IMR-90 (cell line): ENCODE measurements at places on chromosomes 13 and 19. TPM values are rescaled to one million over a fixed set of nuclear protein-coding genes. Genes with fewer than 3 reads are reported as not detected.

- no peak for DNase-seq
Observed at GRCh38 chr13:73045031-73045430, 13.8 kb upstream of the KLF5 start.

- DNase-seq = no peak
Observed at GRCh38 chr13:60642552-60642951, 245.5 kb downstream of the TDRD3 start.

- DNase-seq = no peak
Observed at GRCh38 chr13:52751196-52751595, 11.6 kb upstream of the CNMD start.

- DNase-seq = no peak
Observed at GRCh38 chr13:69820180-69820579, 287.4 kb upstream of the ATXN8OS start.

DNA sequence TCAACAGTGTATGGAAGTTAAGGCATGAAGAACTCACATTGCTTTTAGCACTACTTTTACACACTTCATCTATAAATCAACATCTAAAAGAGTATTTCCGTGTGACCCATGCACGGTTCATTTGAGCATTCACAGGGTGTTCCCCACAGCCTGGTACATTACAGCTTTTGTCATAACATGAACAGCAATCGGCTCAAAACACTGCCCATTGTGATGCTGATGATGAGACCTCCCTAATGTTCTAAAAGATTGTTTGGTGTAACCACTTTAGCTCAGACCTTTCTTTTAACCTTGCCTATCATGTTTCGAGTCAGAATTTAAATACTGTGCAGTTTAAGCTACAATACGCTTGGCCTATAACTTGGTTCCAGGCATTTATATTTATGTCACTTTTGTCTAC, 4.1 kb upstream of the KLF5 start:
- DNase-seq = no peak

DNA sequence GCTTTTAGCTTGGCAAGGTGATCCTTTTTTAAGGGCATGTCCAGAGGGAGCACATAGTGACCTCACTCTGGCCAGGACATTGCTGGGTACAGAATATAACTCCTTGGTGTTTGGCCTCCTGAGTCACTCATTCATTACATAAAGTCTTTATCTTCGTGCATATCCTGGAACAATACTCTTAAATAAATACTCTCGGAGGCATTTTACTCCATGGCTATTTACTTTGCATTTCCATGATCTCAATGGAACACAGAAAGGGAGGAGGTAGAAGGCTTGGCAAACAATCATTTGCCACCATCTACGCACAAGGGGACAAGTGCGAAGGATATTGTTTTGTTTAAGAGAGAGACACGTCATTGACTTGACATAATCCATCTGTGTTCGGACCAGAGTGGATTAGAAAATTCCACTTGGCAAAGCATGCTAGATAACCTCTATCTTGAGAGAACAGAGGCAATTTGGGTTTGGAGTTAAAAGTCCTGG, 210.0 kb downstream of the IRS2 start:
- DNase-seq = no peak

GRCh38 chr13:31328549-31329235, 128.9 kb downstream of the B3GLCT start:
- peak; percentile 14 for DNase-seq

DNA sequence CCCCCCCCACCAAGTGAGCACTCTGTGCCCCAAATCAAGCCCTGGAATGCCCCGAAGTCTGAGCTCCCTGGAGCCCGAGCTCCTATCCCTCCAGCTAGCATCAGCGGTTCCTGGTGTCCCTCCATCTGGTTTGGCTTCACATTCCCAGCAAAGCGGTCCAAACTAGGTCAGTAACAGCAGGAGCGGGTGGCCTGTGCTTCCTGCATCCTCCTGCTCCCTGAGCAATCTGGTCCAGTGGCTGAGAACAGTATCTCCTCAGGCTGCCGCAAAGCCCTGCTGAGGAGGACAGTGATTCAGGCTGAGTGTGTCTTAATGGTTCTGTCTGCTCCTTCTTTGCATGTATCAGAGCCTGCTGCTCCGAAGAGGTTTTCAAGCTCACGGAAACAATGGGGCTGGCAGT, 25.9 kb downstream of the RASL11A start:
- DNase-seq = no peak

DNA sequence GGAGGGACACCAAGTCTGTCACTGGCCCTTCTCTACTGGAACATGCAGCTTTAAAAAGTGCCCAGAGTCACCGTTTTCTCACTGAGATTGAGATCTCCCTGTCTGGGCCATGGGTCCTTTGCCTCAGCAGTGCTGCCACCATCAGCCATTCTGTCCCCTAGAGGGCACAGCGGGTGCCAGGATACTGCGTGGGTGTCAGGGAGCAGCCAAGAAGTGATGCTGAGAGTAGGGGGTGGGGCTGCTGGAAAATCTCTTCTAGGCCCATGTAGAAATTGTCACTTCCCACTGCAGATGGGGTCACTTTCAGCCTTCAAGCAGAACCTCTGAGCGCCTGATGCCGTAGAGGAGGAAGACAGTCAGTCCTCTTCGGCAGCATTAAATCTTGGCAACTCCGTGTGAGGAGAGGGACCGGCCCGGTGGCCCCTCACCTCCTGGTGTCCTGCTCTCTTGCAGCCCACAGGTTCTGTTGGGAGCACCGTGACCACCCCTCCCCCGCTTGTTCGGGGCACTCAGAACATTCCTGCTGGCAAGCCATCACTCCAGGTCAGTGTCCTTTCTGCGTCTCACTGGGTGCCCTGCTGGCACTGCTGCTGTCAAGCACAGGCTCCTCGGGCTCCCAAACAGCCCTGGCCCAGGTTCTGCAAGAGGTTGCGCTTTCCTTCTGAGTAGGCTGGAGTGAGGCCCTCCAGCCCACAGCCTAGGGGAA, 21.4 kb downstream of the TSSK6 start:
- DNase-seq = no peak

DNA sequence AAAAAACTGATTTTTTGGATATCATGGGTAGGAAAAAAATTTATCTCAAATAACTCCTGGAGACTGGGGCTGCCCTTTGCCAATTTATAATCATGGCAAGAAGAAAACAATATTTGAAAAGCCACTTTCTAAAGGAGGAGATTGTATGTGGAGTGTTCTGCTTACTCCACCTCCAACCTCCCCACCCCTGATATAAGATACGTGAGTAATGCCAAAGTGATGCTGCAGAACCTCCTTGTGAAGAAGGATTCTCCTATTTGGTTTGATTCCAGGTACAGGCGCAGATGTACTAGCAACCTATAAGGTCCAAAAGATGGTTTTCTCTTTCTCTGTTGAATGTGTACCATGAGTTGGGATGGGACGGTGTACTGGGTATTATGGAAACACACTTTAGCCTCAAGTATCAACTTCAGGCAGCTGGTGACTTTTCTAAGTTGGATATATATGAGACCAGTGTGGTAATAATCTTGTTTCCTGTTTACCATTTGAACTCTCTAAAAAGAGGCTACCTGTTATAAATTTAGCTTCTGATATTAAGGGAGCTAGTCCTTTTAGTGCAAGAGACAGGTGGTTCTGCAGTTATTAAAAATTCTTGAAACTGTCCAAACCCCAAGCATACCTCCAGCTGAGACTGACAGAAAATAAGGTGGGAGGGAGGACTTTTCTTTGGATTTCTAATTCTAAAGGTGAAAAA, 724.0 kb upstream of the MIR17HG start:
- no peak for DNase-seq

DNA sequence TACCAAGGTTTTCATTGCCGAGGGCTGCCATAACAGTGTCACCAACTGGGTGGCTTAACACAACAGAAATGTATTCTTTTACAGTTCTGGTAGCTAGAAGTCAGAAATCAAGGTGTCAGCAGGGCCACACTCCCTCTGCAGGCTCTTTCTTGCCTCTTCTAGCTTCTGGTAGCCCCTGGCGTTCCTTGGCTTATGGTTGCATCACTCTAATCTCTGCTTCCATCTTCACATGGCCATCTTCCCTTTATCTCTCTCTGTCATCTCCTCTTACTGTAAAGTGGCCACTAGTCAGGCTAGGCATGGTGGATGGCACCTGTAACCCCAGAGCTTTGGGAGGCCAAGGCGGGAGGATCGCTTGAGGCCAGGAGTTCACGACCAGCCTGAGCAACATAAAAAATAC, 38.0 kb upstream of the MRI1 start:
- DNase-seq = no peak

DNA sequence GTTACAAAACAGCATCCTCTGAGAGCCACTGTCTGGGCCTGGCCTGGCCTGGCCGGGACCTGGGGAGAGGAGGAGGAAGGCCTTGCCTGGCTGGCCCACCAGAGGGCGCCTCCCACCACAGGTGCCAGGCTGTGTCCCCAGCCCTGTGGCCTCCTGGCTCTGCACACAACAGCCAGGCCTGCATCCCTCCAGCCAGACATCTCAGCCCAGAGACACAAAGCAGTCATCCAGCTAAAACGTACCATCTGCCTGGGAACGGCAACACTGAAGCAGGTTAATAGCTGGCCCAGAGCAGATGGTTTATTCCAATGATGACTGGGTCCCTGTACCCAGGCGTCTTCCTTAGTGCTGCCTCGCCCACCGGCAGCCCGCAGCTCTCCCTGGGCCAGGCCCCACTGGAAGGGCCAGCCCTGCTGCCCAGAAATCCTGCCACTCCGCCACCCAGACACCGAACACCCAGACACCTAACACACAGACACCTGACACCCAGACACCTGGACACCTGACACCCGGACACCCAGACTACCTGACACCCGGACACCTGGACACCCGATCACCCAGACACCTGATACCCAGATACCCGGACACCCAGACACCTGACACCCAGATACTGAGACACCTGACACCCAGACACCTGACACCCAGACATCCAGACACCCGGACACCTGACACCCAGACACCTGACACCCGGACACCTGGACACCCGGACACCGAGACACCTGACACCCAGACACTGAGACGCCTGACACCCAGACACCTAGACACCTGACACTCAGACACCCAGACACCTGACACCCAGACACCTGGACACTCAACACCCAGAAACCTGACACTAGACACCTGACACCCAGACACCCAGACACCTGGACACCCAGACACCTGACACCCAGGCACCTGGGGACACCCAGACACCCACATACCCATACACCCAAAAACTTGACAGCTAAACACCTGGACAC, 20.1 kb downstream of the C19orf12 start:
- peak; percentile 70 for DNase-seq

DNA sequence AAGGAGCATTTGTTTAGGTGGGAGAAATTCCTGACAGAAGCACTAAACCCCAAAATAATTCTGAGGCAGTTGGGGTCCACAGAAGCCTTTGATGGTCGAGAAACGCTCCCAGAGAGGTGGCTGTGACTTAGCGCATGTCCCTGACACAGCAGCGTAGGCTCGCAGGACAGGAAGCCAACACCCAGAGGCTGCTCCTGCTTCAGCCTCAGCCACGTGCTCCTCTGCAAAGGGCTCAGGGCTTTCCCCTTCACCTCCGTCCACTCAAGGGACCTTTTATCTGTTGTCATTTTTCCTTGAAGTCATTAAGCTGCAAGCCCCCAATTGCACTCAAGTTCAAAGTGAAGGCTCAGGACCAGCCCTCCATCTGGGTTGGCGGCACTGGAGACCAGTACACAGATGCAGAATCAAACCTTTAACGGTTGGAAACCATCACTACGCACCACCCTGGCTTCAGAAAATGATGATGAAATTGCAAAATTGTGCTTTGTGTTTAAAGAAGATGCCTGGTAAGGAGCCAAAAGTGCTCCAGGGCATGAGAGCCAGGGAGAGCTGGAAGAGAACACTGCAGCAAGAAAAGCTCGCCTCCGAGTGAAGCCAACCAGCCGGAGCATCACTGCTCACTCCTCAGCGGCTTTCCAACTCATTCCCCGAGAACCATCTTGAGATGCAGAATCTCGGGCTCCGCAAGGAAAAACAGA, 219.6 kb downstream of the RAP2A start:
- DNase-seq = peak; percentile 46

- DNase-seq = no peak
Observed at GRCh38 chr19:29837448-29837981, 25.7 kb downstream of the CCNE1 start.

DNA sequence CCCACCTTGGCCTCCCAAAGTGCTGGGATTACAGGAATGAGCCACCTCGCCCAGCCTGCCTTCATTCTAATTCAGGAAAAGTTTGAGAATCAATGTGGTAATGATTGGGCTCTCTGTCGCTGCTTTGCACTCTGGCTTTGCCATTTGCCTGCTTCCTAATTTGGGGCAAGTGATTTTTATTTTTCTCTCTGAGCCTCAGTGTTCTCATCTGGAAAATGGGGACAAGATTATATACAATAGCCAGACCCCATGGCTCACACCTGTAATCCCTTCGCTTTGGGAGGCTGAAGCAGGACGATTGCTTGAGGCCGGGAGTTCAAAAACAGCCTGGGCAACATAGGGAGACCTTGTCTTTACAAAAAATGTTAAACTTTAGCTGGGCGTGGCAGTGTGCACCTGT, 3.8 kb downstream of the RYR1 start:
- no peak for DNase-seq

DNA sequence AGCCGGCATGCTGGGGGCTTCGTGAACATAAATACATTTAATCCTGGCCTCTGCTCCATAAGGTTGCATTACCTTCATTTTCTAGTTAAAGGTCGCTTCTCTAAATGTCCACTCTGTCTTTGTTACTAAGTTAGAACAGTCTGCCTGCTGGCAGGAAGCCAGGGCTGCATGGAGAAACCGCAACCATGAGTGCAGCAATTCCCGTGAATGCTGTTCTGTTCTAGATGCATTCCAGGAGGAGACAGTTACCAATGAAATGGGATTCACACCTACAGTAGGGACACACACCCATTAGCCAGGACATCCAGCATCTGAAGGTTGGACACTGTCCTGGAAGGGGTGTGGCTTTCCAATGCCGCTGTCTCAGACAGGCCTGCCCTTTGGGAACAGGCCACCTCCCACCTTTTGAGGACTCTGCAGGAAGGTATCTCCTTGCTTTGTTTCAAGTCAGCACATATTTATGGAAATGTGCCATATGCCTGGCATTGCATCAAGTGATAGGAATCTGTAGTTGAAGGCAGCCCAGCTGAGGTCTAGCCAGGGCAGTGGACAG, 129.7 kb downstream of the SLC7A1 start:
- peak; percentile 62 for DNase-seq

DNA sequence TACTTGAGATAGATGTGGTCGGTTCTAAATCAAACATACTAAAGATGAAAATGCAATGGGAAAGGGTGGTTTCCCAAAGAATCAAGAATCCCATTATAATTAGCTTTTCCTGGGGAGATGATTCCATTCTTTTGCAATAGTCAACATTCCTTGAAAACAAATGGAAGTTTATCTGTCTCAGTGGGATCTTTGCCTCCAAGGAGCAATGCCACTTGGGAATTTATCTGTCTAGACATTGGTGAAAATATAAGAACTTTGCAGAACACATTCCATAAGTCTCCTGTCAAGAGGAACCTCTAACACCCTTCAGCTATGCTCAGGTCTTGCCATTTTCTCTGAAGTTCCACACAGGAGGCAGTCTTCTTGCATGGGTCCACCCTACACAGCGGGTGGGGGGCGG, 152.5 kb downstream of the KCTD12 start:
- DNase-seq = no peak

The NEK3 gene
- 3.6 and 6.9 TPM in 2 replicates for total RNA-seq

The POLR2I gene
- 35.8 and 48.3 TPM in 2 replicates for total RNA-seq

The OR10H1 gene
- not detected in 2 replicates for total RNA-seq

The PGLYRP2 gene
- not detected in 2 replicates for total RNA-seq

The OSCAR gene
- not detected in 2 replicates for total RNA-seq

The CEACAM20 gene
- total RNA-seq = not detected in 2 replicates

The GAPDHS gene
- total RNA-seq = not detected in 2 replicates

The ZNF845 gene
- total RNA-seq = 9.5 and 13.1 TPM in 2 replicates

The ZNF98 gene
- not detected in 2 replicates for total RNA-seq

The WDR87 gene
- not detected in 2 replicates for total RNA-seq

The SLC17A7 gene
- total RNA-seq = not detected in 2 replicates

The ZNF888 gene
- total RNA-seq = 6.1 TPM in 2 replicates
